Left renal pelvis (tissue), 4 donors: ENCODE measurements at places on chromosomes 16 and 17.

- no peak for DNase-seq
Observed at GRCh38 chr17:51230306-51230705, 29.5 kb downstream of the MBTD1 start.

- DNase-seq, result no peak
Observed at GRCh38 chr17:55490376-55490775, 20.9 kb downstream of the SMIM36 start.

- peak; percentile 22 for DNase-seq
Observed at GRCh38 chr17:67246653-67247415, 1.8 kb upstream of the HELZ start.

DNA sequence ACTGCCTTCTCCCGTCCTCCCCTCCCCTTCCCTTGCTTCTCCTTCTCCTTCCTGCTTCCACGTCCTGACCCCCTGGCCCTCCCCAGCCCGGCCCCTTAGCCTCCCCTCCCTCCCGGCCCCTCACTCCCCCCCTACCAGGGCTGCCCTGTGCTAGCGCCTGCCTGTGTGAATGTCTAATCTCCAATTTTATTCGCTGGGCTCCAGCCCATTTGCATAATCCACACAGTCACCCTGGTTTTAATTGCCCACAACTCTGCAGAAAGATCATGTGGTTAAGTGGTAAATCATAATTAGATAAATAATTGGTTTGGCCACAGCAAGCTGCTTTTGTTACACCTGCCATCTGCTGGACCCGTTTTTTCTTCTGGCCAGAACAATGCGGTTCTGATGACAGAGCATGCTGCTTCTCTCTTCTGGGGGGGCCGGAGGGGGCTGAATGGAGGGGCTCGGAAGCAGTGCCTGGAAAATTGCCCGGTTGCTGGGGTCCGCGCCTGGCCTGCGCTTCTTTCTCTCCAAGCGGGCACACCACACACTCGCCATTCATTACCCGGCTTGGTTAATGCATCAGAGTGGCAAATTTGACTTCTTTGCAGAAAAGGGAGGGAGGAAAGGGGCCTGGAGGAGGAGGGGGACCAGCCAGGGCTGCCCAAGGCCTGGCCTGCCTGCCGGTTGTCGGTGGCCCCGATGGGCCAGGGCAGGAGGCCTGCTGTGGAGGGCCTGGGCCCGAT is 19.5 kb upstream of the GSE1 start:
- no peak for DNase-seq

GRCh38 chr17:9236286-9237052 is 215.2 kb downstream of the NTN1 start:
- no peak for DNase-seq
